RWPE2 (cell line): ENCODE measurements at places on chromosomes 3 and 15.

GRCh38 chr15:29093696-29094343, 175.8 kb downstream of the NSMCE3 start:
- peak; percentile 66 for DNase-seq

GRCh38 chr3:12895391-12896062, 54.2 kb upstream of the RPL32 start:
- DNase-seq = no peak

GRCh38 chr3:148974726-148975125, 16.6 kb upstream of the GYG1 start:
- no peak for DNase-seq

- DNase-seq = no peak
Observed at GRCh38 chr3:102353148-102353547, 81.7 kb upstream of the ZPLD1 start.

DNA sequence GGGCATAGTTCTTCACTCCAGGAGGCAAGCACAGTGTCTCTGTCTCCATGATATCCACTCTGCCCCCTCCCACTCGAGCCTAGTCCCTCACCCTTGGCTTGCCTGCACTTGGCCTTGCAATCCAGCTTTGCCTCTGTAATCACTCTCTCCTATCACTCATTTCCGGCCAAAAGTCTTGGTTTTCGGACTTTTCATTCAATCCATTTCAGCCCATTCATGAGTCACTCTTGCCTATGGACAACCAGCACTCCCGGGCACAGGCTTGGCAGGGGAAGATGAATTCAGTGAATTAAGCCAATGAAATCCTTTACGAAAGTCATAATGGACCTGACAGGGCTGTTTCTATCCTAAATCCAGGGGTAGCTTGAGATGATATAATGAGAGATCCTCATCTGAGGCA, 21.7 kb downstream of the DAZL start:
- DNase-seq = no peak

DNA sequence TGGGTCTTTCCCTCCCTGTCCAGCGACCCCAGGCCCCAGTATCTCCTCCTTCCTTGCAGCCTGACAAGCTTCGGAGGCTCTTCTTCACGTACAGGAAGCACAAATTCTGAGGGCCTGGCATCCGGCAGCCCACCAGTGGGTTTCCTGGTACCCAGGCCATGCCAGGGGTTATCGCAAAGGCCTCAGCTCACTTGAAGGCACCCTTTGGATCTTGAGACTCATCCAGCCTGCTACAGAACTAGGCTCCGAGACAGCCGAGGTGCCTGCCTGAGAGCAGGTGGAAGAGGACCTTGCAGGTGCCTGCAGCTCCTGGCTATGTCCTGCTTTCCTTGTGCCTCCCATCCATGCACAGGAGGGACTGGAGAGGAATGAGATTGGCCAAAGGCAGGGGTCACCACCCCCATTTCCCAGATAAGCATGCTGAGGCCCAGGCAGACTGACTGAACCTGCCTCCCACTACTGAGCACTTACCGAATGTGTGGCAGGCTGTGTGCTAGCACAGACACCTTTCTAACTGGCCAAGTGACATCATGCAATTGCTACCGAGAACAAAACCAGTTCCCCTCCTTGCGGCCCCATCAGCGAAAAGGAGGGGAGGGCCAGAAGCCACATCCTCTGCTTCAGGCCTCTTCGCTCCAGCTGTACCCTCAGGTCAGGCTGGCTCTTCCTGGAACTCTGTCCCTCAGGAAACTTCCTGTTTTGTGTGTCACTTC, 11.2 kb downstream of the SH2D7 start:
- peak; percentile 64 for DNase-seq

- DNase-seq = no peak
Observed at GRCh38 chr3:39849992-39850715, 40.7 kb downstream of the MYRIP start.

DNA sequence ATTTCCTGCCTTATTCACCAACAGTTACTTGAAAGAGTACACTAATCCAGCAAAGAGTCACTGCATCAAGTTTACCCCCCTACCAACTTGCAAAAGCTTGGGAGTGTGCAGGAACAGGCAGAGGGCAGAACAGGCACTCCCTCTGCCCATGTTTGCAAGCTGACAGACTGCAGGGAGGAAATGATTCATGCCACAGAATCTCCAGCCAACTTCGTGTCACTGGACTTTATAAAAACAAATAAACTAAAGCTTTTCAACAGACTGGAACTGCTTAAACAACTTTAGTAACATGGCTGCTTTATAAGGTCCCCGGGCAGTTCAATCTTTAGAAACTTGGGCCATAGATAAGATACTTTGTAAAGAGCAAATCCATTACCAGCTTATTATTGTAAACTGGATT, 129.5 kb downstream of the THRB start:
- peak; percentile 79 for DNase-seq

- DNase-seq = no peak
Observed at GRCh38 chr3:136135039-136135802, 60.9 kb downstream of the MSL2 start.

DNA sequence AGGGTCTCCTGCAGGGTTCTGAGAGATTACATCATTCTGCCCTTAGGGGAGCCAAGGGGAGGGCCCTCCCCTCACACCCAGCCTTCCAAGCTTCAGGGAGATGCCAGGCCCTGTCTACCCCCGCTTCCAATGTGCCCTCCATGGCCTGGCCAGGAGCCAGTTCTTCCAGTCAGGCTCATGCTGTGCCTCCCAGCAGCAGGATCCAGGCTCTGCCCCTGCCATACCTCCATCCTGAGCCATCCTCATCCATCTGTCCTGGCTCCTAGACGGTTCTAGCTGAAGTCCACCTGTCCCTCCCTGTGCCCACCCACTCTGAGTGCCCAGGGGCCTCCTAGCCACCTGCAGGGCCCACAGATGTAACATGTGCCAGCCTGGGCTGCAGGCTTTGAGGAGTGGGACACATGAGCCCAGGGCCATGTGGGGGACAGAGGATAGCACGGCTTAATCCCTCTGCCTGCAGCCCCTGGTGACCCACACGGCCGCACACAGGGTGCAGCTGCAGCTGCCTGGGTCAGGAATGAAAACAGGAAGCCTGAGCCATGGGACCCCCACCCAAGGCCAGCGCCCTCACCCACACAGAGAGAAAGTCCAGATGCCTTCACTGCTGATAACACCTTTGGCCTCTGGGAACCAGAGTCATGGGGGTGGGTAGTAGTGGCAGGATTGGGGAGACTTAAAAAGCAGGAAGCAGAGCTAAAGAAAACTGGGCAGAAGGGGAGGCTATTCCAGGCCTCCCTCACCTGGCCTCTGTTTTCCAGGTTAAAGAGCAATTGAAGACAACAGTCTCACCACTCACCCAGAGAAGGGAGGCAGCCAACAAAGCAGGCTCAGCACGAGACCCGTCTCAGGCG, 11.8 kb downstream of the PLCD1 start:
- peak; percentile 36 for DNase-seq

DNA sequence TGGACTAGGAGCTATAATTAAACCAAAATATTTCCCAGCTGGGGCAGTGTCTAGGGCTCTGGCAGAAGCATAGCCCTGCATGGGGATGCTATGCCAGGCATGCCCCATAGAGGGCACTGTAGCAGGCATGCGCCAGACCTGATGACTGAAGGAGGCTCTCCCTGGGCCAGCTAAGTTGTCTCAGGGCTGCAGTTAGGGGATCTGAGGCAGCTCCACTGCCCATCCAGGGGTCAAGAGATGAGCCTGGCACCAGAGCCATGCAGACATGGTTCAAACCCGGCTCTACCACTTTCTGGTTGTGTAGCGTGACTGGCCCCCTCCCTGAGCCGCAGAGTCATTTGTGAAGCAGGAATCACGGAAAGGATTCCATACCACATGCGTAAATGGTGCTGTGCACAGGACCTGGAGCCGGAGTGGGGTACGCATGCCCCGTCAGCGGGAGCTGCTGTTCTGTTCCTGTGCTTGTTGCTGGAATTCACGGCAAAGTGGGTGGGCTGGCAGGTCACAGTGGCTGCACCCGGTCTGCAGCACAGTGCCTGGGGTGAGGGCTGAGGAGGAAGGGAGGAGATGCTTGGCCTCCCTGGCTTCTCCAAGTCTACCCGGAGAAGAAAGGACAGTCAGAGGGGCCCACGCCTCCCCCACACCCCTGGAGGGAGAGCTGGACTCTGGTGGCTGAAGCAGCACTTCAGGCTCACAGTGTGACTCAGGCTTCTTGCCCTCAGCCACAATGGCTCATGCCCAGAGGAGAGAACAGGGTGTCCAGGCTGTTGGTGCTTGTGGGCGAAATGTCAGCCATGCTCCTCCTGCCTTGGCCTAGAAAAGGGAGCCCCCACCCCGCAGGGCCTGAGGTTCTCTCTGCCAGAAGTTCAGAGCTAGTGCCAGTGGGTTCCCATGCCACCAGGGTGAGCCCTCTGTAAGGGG, 43.1 kb downstream of the DNASE1L3 start:
- DNase-seq = no peak

- no peak for DNase-seq
Observed at GRCh38 chr3:150177673-150178381, 207.1 kb upstream of the PFN2 start.

DNA sequence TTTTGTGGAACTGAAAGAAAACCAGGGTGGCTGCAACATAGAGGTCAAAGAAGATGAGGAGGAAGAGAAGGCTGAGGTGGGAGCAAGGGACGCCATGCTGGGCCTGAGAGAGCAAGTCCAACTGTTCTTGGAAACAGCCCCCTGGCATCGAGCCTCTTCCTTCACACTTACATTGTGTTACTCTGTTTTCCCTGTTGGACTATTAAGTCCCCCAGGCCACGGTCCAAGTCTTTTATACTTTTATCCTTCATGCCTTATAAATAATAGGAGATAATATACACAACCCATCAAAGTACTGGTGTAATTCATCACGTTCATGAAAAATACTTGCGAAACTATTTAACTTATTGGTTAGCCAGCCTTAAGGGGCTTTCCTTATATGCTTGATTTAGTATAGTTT, 79.3 kb downstream of the ATG7 start:
- no peak for DNase-seq

DNA sequence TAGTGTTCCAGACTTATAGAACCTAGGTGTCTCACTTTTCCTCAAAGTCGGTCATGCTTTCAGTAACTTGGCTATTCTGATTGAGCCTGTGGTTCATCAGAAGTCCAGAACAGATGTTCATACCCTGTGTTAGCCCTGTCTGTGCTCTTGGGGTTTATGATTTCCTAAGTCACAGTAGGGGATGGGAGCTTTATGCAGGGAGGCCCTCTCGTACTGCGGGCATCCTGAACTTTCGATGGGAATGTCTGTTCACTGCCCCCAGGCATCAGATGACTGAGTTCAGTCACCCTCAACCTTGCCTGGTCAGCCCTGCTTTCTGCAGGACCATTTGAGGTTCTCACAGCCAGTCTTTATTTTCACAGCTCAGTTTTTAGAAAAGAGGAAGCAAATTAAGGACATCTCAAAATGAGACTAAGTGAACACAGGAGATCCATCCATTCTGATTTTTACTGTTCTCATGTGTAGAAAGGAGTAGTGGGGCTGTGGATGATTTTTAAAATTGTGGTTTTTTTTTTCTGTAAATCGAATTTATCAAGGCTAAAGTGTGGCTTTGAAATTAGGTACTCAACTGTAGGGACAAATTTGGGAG, 71.3 kb downstream of the CMTM8 start:
- DNase-seq = no peak
